ENCODE measurements at places on chromosomes 2 and 18. TPM values are rescaled to one million over a fixed set of nuclear protein-coding genes. Genes with fewer than 3 reads are reported as not detected.

DNA sequence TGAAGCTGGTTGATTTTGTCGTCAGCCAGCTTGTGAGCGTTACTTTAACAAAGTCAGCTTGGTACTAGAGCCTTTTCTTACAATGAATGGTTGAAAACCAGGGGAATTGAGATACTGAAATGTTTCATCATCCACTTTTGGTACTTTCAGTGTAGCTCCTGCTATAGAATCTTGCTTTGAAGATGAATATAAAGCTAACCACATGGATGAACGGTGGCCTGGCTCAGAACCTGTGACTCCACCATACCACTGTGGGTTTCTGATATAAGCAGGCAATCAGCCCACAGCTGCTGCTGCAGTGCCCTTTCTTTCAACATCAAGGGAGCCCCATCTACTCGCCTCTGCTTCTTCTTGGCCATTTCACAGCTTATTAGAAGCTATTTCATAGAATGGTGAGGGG lies 53.2 kb upstream of the GPR45 start:
- H3K27ac ChIP-seq = no peak overlapping the region
- H3K4me1 ChIP-seq = peaks cover 10% of the 10 kb centered on the region
- H3K27me3 ChIP-seq = peaks cover 14% of the 10 kb centered on the region
- H3K36me3 ChIP-seq = peaks cover 18% of the 10 kb centered on the region

GRCh38 chr2:146239392-146240135 lies 1605.3 kb upstream of the ACVR2A start:
- H3K36me3 ChIP-seq = no peaks in the 10 kb centered on the region
- peaks cover 15% of the 10 kb centered on the region for H3K4me1 ChIP-seq
- H3K27me3 ChIP-seq = no peaks in the 10 kb centered on the region
- H3K27ac ChIP-seq = no peak overlapping the region
- no peak for DNase-seq

- peak overlapping the region; percentile 20 for H3K27ac ChIP-seq
- DNase-seq = no peak
- H3K4me1 ChIP-seq = peaks cover 22% of the 10 kb centered on the region
- H3K36me3 ChIP-seq = no peaks in the 10 kb centered on the region
Measured at GRCh38 chr2:166627893-166628292, 133.8 kb upstream of the SCN7A start.

- no peaks in the 10 kb centered on the region for H3K36me3 ChIP-seq
- no peak overlapping the region for H3K4me3 ChIP-seq
- H3K4me1 ChIP-seq = no peaks in the 10 kb centered on the region
- H3K27me3 ChIP-seq = peaks cover 3% of the 10 kb centered on the region
- DNase-seq = no peak
Measured at GRCh38 chr2:217090024-217090473, 230.2 kb upstream of the TNP1 start.

The UGT1A10 gene
- total RNA-seq = 0.11 TPM

DNA sequence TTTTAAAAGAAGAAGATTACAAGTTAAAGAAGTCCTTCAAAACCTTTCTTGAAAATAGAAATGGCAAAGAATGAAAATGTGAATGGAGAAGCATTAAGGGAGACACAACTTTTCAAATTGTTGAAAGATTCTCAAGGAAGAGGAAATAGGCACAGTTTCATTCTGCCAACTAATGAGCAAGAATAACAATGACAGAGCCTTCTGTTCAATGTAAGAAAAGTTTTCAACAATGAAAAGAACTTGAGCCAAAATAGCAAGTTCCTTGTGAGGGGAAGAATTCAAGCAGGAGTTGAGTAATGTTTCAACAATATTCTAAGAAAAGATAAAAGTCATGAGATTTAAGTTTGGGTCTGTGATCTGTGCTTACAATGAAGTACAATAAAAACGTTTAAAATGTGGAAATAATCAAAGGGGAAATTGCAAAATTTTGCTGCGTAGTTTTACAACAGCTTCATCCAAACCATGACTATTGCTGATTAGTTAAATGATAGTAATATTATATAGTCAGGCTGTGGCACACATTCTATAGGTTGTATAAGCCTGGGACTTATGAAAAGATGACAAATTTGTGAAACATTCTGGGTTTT lies 122.6 kb downstream of the METTL4 start:
- no peak overlapping the region for H3K4me3 ChIP-seq
- no peak for DNase-seq
- H3K4me1 ChIP-seq = peaks cover 21% of the 10 kb centered on the region

DNA sequence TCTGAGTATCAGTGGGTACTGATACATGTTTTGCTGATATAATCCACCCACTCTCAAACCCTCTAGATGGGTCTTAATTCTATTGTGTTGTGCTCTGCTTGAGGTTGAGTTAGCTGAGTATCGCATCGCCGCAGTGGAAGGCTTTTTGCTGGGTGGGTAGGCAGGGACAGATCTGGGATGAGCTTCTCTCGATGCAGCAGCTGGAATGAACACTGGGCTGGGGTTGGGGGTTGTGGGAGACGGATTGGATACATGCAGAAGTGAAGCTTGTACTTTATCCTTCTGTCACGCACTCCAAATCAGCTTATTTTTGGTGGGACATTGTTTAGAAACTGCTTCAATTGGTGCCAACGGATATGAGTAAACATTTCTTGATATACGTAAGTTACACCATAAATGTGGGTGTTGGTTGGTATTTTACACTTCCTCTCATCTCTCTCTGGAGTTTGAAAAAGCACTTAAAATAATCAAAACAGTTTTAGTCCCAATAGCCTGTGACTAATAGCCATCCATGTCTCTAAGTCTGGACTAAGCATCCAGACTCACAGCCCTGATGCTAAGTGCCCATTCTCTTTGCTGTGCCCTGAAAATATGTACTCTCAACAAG lies 107.1 kb downstream of the POLE4 start:
- DNase-seq = no peak
- H3K27me3 ChIP-seq = peaks cover 19% of the 10 kb centered on the region
- H3K27ac ChIP-seq = no peak overlapping the region
- H3K4me3 ChIP-seq = no peak overlapping the region
- peaks cover 19% of the 10 kb centered on the region for H3K4me1 ChIP-seq

The ZC3H6 gene
- 13.0 TPM for total RNA-seq

- no peak overlapping the region for H3K27ac ChIP-seq
- no peak overlapping the region for H3K4me3 ChIP-seq
- peaks cover 7% of the 10 kb centered on the region for H3K36me3 ChIP-seq
- H3K4me1 ChIP-seq = peaks cover 48% of the 10 kb centered on the region
Measured at GRCh38 chr2:41994233-41994637, 53.6 kb upstream of the PKDCC start.

The TMEFF2 gene
- total RNA-seq = 2.3 TPM

The PLGLB1 gene
- total RNA-seq = 0.52 TPM

- no peak for DNase-seq
- H3K4me3 ChIP-seq = no peak overlapping the region
- H3K36me3 ChIP-seq = no peaks in the 10 kb centered on the region
- H3K27ac ChIP-seq = no peak overlapping the region
- H3K4me1 ChIP-seq = peaks cover 13% of the 10 kb centered on the region
- H3K27me3 ChIP-seq = peaks cover 15% of the 10 kb centered on the region
Measured at GRCh38 chr2:202165945-202166344, 72.5 kb downstream of the SUMO1 start.
